ENCODE measurements at places on chromosomes 3 and 15.

- no peak for DNase-seq
Measured at GRCh38 chr15:68515371-68516095, 63.3 kb upstream of the CORO2B start.

- DNase-seq = no peak
Measured at GRCh38 chr15:90845201-90845949, 23.0 kb upstream of the FURIN start.

GRCh38 chr15:44183363-44183762, 11.7 kb downstream of the FRMD5 start:
- DNase-seq = no peak

GRCh38 chr3:150760431-150761200, 2.4 kb downstream of the SIAH2 start:
- no peak for DNase-seq

DNA sequence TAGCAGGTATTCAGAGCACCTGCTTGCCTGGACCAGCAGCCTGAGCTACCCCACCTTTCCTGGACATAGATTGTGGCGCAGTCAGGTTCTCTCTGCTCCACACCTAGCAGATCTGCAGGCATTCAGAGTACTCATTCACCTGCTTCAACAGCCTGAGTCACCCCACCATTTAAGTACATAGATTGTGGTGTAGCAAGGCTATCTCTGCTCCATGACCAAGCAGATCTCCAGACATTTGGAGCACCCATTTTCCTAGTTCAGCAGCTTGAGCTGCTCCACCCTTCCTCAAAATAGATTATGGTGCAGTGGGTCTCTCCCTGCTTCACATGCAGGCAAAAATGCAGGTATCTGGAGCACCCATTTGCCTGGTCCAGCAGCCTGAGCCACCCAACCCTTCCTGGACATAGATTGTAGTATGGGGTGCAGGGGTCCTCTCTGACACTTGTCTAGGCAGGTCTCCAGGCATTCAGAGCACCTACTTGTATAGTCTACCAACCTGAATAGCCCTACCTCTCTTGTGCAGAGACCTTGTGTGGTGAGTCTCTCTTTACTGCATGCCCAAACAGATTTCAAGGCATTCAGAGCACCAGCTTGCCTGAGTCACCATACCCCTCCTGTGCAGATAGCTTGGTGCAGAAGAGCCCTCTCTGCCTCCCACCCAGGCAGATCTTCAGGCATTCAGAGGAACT, 466.0 kb upstream of the THBS1 start:
- no peak for DNase-seq

DNA sequence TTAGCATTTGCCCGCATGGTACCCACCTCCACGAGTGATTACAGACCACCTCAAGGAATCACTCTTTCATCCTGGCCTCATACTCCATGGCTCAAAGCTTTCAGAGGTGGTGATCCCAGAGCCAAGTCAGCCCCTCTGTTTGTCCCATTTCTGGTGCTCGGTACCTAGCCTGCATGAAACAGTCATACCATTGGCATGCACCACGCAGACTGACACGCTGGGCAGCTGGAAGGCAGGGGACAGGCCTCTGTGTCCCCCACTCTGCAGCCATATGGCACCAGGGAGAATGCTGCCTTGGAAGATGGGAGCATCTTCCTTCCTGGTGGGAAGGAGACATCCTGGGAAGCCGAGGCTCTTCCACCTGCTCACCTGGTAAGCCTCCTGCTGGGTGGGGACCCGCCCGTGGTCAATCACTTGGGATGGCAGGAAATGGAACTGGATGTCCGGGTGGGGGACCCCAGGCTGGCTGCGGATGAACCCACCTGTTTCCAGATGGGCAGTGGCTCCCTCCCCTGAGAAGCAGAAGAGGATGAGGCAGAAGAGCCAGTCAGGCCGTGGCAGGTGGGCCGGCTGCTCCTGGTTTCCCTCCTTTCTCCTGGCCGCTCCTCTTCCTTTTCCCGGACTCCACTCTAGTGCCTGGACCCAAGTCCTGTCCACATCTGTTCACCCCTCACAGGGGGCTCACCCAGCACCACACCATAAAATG, 26.9 kb downstream of the CHDH start:
- DNase-seq = no peak

DNA sequence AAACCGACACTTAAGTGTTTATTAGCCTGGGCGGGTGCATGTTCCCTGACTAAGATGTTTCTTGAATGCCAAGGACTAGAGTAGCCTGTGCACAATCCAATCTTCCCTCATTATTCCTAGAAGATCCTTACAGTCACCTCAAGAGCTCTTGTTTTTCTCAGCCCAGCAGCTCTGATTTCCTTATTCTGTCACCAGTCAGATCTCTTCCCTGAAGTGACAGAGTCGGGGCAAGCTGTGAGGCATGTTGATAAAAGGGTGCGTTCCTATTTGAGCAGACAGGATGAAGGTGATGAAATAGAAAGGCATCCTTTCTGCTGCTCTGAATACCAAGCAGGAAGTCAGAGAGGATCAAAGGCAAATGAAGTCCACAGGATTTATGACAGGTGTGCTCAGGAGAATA, 125.6 kb upstream of the MCTP2 start:
- DNase-seq = no peak

- DNase-seq = no peak
Measured at GRCh38 chr3:119161240-119161639, 12.2 kb upstream of the UPK1B start.

DNA sequence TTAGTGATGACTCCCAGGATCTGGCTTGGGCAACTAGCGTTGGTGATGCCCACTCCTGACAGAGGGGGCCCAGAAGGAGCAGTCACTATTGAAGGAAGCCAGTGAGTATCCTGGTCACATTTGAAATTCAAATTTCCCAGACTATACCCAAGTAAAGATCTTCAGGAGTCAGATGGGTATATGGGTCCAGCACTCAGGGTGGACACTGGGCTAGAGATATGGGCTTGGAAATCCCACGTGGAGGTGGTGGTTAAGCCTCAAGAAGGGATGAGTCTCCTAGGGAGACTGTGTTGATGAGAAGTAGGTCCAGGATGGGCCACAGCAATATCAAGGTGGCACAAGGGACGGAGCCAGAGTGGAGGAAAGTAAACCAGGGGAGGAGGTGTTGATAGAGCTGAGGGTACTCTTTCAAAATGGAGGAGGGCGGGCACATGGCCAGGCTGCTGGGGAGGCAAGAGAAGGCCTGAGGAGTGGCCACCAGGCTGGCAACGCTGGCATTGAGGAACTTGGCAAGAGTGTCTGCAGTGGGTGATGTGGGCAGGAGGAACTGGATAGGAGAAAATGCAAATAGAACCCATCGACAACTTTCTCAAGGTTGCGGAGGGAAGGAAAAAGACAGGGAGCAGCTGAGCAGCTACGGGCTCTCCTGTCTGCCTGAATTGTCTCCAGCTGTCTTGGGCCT, 3.7 kb upstream of the SLCO2A1 start:
- DNase-seq = no peak

DNA sequence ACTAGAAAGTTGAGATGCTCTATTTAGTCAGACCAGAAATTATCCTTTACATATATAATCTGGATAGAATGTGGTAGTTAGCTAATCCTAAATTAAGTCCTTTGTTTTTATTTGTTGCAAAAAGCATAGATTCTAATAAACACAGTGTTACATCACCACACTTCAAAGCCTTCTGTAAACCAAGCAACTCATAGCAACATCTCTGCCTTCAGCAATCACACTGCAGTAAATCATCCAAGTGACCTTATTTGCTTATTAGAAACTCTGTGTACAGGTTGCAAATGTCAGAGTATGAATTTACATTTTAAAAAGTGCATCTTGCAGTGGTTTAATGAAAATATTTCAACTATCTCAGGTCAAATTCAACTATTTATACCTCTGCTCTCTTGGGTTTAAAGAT, 242.5 kb downstream of the GBE1 start:
- no peak for DNase-seq

DNA sequence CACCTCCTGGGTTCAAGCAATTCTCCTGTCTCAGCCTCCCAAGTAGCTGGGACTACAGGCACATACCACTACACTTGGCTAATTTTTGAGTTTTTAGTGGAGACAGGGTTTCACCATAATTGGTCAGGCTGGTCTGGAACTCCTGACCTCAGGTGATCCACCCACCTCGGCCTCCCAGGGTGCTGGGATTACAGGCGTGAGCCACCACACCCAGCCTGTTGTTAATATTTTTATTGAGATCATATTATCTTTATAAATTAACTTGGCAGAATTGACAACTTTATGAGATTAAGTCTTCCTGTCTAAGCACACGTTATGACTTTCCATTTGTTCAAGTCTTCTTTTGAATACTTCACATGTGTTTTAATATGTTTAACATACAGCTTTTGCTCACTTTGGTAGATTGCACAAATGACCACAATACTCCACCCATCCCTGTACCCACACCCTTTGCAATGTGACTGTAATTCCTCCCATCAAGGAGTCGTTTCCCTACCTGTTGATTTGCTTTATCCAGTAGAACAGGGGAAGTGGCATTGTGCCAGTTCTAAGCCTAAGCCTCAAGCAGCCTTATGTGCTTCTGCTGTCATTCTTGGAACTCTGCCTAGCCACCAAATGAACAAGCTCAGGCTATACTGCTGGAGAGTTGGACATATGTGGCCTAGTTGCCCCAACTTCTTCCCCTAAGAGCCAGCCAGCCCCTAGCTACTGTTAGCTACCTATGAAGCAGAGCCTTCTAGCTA, 8.2 kb downstream of the XYLB start:
- DNase-seq = no peak

- DNase-seq = no peak
Measured at GRCh38 chr3:18290157-18290556, 135.0 kb downstream of the SATB1 start.

DNA sequence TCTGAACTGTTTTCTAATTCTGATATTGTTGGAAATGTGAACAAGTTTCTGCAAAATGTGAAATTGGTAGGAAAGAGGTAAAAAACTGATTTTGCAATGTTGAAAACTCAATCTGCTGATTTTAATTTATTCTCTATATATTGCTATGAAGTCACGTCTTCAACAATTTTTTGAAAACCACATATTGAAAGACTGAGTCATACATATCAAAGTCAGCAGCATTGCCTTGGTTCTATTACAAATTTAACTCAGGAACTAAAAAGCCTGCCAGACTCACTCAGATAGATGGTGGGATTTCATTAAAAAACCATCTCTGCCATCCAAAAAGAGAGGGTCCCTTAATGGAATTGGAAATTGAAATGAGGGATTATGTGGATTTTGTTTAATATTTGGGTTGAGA, 351.4 kb downstream of the CNTN3 start:
- DNase-seq = no peak

GRCh38 chr3:12829886-12830784, 11.2 kb downstream of the RPL32 start:
- DNase-seq = no peak

DNA sequence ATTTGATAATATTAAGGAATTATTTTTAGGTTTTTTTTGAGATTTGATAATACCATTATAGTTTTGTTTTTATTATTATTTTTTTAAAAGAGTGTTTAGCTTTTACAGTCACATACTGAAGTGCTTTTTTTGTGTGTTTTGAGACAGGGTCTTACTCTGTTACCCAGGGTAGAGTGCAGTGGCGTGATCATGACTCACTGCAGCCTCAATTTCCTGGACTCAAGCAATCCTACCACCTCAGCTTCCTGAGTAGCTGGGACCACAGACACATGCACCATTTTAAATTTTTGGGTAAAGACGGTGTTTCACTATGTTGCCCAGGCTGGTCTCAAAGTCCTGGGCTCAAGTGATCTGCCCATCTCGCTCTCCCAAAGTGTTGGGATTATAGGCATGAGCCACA, 73.0 kb downstream of the SUMF1 start:
- DNase-seq = peak; percentile 1

DNA sequence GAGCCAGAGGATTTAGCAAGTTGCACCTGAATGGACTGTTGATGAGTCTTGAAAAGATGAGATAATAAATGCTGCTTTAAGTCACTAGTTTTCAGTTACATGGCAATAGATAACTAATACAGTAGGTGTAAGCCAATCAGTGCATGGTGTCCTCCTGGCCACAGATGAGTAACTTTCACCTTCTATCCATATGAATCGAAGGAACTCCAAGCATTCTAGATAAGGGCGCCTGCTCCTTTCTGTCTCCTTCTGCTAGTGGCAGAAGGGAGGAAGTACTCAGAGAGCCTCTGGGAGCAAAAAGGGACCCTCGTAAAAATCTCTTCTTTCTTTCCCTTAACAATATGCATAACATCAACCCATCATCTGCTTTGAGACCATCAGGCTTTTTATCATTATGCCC, 37.3 kb downstream of the TM6SF1 start:
- DNase-seq = no peak

- no peak for DNase-seq
Measured at GRCh38 chr15:94683902-94684301, 452.5 kb downstream of the MCTP2 start.

DNA sequence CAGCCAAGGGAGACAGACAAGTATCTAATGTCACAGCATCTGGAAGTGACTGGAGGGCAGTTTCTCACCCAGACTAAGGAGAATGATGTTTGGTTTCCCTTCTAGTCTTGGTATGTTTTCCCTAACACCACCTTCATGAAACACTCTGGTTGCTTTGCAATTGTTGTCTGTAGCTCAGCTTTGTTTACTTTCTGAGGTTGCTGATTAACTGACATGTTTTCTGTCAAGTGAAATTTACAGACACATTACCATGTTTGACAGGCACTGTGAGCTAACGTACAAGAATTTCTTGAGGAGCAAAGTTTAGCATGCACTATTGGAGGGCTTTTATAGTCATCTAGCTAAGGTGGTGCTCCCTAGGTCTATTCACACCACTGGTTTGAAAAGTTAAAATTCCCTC, 131.6 kb upstream of the NECTIN3 start:
- DNase-seq = no peak

DNA sequence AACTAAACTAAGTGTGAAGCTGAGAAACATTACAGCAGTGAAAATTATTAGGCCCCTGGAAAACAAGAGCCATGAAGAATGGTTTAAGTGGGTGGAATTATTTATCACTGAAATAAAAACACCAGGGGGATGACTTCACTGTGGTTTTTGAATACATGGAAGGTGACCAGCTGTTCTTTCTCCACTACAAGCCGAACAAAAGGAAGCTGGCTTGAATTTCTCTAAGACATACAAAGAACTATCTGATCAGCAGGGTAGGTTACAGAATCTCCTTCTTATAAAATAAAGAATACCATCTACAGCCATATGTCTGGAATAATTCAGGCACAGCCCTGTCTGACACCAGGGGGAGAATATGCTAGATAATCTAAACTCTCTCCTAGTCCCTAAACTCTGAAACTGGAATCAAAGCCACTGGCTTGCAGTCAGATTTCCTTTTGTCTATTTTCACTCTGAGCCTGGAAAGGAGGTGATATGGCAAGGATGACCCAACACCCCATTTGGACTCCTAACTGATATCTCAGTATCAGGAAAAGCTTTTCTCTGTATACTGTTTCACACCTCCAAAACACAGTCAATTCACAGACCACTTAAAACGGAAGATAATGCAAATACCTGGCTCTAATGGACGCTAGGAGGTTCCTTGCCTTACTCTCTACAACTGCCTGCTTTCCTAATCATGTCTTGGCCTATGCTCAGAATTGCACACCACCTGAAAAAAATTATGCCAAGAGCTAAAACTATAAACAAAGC, 31.2 kb downstream of the SPATA12 start:
- DNase-seq = no peak

DNA sequence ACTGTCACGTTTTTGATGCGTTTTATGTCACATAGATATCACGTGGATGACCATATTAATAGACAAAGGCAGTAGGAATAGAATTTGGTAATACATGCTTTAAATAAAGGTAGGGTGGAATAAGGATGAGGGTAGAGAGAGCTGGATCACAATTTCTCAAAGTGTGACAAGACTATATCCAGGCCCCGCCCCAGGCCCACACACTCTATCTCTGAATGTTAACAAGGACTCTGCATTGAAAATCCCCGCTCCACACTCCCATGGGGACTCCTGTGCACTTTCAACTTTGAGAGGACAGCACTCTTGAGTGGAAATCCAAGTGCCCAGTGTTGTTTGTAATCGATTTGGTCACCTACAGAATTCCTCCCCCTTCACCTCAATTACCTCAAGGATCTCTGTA, 31.4 kb downstream of the ETV5 start:
- DNase-seq = no peak

Measured in stimulated activated CD8-positive, alpha-beta memory T cell treated with anti-CD3 and anti-CD28 coated beads, Interleukin-4, amount 100 ng/mL, for 1 hour (primary cell).